ENCODE measurements at places on chromosomes 12 and 14. TPM values are rescaled to one million over a fixed set of nuclear protein-coding genes. Genes with fewer than 3 reads are reported as not detected.

SDR9C7 gene
- not detected for total RNA-seq

TGM1 gene
- total RNA-seq = 5.2 TPM

KCNA1 gene
- total RNA-seq = not detected

ATP2B1 gene
- total RNA-seq = 228 TPM

GARIN6 gene
- total RNA-seq = not detected

APOLD1 gene
- total RNA-seq = 0.42 TPM

GRCh38 chr12:53530920-53531319, 23.6 kb upstream of the NPFF start:
- DNase-seq = no peak

DNA sequence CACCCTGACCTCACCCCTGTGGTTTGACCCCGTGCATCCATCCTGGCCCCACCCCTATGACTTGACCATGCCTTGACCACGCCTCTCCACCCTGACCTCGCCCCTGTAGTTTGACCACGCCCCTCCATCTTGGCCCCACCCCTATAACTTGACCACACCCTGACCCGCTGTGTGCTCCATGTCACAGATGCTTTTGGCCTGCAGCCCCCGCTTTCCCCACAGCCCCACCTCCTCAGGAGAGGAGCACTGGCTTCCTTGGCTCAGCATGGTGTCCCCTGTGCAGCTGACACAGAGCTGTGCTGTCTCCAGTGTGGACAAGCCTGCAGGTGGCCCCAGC, 269.9 kb upstream of the SFSWAP start:
- DNase-seq = peak; percentile 98

GRCh38 chr12:40168001-40168400, 56.8 kb upstream of the LRRK2 start:
- DNase-seq = no peak

- no peak for DNase-seq
These were observed 59.9 kb downstream of the VCPKMT start for GRCh38 chr14:50056435-50056834.

DNA sequence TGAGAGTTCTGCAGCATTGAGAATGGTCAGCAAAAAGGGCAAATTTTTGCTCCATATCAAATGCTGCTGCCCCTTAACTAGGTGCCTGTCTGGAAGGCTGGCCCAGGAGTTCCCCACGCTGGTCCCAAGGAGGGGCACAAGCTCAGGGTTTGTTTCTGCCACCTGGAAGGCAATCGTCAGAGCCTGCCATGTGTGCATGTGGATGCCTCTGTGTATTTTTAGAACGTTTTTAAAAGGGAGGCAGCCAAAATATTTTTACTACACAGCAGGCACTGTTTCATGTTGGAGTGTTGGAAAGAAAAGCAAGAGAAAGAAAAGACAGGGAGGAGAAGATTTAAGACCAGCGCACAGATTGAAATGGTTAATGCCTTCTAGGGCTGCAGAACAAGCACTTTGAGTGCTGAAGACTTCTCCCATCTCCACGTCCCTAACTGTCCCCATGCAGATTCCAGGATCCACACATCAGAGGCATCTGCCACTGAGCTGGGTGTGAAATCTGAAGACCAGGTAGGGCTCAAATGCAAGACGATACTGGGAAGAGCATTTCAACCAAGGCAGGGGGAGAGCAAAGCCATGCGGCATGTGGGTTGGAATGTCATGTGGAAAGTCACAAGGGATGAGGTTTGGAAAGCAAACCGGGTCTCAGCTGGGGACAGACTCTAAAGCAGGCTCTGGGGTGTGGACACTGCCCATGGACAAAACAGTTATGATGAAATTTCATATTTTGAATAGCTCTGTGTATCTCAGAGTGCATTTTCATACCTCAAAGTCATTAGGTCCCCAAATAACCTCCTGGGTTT, 557.2 kb downstream of the BCL11B start:
- no peak for DNase-seq

GRCh38 chr12:132186857-132187620, 42.8 kb downstream of the NOC4L start:
- no peak for DNase-seq

Data from NCI-H460 (cell line).